ENCODE measurements at places on chromosomes 7 and 10.
A peak's percentile ranks its signal among the peaks of the same experiment; 100 is the strongest.

- DNase-seq = peak; percentile 62
Observed at GRCh38 chr7:45689011-45689796, 115.0 kb downstream of the ADCY1 start.

DNA sequence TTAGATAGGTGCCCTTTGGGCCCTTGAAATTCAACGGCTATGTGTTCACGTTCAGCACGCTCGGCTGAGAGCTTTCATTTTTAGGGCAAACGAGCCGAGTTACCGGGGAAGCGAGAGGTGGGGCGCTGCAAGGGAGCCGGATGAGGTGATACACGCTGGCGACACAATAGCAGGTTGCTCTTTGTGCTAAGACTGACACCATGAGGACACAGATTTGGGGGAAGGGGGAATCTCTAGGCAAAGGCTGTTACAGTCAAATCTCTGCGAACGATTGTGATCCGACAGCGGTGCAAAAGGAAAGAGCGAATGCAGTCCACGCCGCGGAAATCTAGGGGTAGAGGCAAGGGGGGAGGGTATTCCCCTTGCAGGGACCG, 667 bp downstream of the KLLN start:
- no peak for DNase-seq

- no peak for DNase-seq
Observed at GRCh38 chr10:48649349-48649944, 35.2 kb upstream of the WDFY4 start.

GRCh38 chr7:109213081-109213480, 643.4 kb downstream of the DNAJB9 start:
- no peak for DNase-seq

GRCh38 chr7:139777133-139777891, 486 bp downstream of the HIPK2 start:
- DNase-seq = peak; percentile 17
